ENCODE measurements at places on chromosomes 3 and 15. TPM values are rescaled to one million over a fixed set of nuclear protein-coding genes. Genes with fewer than 3 reads are reported as not detected.

DNA sequence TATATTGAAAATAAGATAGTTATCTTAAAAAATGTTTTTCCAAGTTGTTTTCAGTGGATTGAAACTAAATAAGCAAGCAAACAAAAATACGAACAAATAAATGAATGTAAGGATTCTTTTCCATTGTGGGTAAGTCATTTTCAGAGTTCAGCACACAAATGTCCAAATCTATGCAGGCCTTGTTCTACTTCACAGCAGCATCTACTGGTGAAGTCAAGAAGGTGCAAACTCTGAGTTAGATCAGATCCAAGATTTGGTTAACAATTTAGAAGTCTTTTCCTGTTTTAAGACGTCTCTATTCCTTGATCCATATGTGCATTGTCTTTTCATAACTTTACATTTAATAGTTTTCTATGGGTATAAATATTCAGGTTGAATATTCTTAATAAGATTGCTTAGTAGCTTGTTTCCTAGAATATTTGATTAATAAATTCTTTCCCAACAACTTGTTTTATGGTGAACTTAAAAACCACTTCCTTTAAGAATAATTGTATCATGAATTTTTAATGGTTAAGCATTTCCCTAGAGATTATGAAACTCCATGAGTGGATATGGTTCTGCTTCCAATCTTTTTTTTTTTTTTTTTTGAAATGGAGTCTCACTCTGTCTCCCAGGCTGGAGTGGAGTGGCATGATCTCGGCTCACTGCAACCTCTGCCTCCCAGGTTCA is 10.5 kb downstream of the PTX3 start:
- H3K36me3 ChIP-seq: no peaks in the 10 kb centered on the region
- no peak for DNase-seq
- H3K27ac ChIP-seq: no peak overlapping the region
- H3K27me3 ChIP-seq: no peaks in the 10 kb centered on the region
- no peak overlapping the region for H3K4me3 ChIP-seq
- no peaks in the 10 kb centered on the region for H3K4me1 ChIP-seq

DNA sequence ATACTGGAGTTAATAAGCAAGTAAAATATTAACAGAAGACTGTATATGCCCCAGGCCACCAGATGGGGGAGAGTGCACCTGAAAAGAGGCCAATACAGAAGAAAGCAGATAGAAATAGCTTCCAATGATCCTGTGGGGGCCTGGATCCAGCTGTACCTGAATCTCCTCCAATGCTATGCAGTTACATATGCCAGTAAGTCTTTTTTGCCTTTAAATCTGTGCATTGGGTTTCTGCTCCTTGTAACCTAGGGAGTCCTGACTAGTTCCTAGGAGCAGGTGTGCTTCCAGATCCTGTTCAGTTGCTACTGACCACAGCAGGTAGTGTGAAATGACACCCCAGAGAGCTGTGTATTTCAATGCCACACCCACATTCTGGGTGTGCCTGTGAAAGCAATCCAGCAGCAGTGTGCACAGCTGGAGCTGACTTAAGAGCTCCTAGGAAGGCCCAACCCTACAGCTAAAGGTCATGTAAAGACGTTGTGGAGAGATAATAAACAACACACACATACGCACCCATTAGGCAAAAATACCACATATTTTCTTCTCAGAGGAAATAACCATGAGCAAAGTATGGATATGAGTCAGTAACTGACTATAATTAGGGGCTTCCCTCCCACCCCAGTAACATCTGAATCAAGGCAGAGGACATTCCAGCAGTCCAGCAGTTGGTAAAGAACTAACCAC is 62.2 kb upstream of the AKAP13 start:
- no peaks in the 10 kb centered on the region for H3K27me3 ChIP-seq
- peaks cover 32% of the 10 kb centered on the region for H3K4me1 ChIP-seq
- DNase-seq: peak; percentile 83
- H3K4me3 ChIP-seq: no peak overlapping the region

GRCh38 chr3:120299403-120299802 is 14.4 kb upstream of the GPR156 start:
- no peaks in the 10 kb centered on the region for H3K4me1 ChIP-seq
- DNase-seq: no peak
- H3K4me3 ChIP-seq: no peak overlapping the region
- H3K36me3 ChIP-seq: no peaks in the 10 kb centered on the region
- no peaks in the 10 kb centered on the region for H3K27me3 ChIP-seq
- H3K27ac ChIP-seq: no peak overlapping the region

- no peaks in the 10 kb centered on the region for H3K4me1 ChIP-seq
- no peak for DNase-seq
- no peaks in the 10 kb centered on the region for H3K27me3 ChIP-seq
- H3K36me3 ChIP-seq: no peaks in the 10 kb centered on the region
- no peak overlapping the region for H3K4me3 ChIP-seq
- no peak overlapping the region for H3K27ac ChIP-seq
Measured at GRCh38 chr15:69114331-69114928, 46.0 kb upstream of the GLCE start.

GRCh38 chr3:63304421-63304820 is 26.3 kb downstream of the SYNPR start:
- no peaks in the 10 kb centered on the region for H3K4me1 ChIP-seq
- no peaks in the 10 kb centered on the region for H3K36me3 ChIP-seq
- H3K27ac ChIP-seq: no peak overlapping the region
- no peak for DNase-seq
- no peaks in the 10 kb centered on the region for H3K27me3 ChIP-seq
- no peak overlapping the region for H3K4me3 ChIP-seq

DNA sequence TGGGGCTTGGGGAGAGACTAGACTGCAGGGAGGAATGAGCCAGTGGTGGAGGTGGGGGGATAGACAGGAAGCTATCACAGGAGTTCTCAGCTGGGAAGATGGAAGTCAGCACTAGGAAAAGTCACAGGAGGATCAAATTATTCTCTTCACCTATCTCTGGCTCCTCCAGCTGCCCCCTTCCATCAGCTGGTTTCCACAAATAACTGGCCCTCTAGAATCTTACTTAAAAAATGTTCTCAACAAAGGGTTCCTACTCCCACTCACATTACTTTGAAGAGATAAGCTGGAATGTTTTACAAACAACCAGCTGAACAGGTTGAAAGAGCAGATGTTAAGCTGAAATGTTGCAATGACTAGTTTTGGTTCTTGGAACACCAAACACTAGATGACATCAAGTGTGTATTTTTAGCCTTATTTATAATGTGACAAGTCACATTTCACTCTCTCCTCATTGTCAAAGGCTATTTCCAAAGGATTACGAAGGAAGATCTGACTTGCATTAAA is 102.7 kb upstream of the AADACL2 start:
- DNase-seq: no peak
- H3K27me3 ChIP-seq: no peaks in the 10 kb centered on the region
- no peaks in the 10 kb centered on the region for H3K4me1 ChIP-seq
- H3K27ac ChIP-seq: no peak overlapping the region
- H3K36me3 ChIP-seq: no peaks in the 10 kb centered on the region
- no peak overlapping the region for H3K4me3 ChIP-seq

- no peak for DNase-seq
- peaks cover 2% of the 10 kb centered on the region for H3K27me3 ChIP-seq
- no peak overlapping the region for H3K27ac ChIP-seq
- H3K4me3 ChIP-seq: no peak overlapping the region
- H3K4me1 ChIP-seq: no peaks in the 10 kb centered on the region
- no peaks in the 10 kb centered on the region for H3K36me3 ChIP-seq
Measured at GRCh38 chr3:160929595-160929994, 173.6 kb downstream of the PPM1L start.

DNA sequence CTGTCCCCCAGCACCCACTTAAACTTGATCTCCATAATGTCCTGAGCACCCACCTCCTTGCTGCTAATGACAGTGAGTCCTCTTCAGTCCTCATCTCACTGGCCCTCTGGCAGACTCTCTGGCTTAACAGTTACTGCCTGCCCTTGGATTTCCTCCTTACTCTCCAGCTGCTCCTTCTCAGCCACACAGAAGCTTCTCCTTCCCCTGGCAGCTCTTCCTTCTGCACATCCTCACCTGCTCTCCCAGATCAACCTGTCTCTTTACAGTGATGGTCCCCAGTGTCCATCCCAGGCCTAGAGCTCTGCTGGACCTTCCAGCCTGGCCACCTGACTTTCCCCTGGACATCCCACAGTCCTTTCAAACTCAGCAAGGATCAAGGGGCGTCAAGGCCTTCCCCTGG is 47.4 kb upstream of the SMAD3 start:
- no peak overlapping the region for H3K4me3 ChIP-seq
- no peaks in the 10 kb centered on the region for H3K36me3 ChIP-seq
- H3K4me1 ChIP-seq: peaks cover 4% of the 10 kb centered on the region

- no peaks in the 10 kb centered on the region for H3K27me3 ChIP-seq
- no peak overlapping the region for H3K4me3 ChIP-seq
Measured at GRCh38 chr15:28019594-28020309, 79.4 kb downstream of the OCA2 start.

DNA sequence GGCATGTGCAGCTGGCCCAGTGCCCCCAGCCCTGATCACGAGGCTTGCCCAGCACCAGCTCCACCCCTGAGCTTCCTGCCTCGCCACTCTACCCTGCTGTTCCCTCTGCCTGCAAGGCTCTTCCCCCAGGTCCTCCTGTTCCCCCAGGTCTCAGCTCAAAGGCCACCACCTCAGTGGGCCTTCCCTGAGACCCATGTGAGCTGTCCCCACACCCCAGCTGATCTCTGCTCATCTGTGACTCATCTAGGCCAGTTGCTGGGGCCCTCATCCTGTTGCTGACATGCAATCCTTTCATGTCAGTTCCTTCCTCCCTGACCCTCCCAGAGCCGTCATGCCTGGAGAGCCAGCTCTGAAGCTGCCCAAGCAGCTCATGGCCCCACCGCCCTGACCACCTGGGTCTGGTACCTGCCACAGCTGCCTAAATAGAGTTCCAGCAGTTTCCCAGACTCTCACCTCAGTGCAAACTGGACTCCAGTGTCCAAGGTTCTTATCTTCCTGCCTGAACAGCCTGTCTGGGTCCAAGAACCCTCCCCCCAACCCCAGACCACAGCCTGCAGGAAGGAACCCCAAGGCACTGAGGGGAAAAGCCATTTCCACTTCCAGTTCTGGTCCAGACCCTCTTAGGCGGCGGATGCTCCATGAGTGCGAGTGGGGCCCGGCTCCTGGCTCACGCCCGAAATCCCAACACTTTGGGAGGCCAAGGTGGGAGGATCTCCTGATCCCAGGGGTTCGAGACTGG is 116.6 kb upstream of the IQSEC1 start:
- H3K4me3 ChIP-seq: no peak overlapping the region
- H3K36me3 ChIP-seq: no peaks in the 10 kb centered on the region
- H3K27ac ChIP-seq: no peak overlapping the region
- peaks cover 5% of the 10 kb centered on the region for H3K27me3 ChIP-seq
- DNase-seq: no peak
- H3K4me1 ChIP-seq: no peaks in the 10 kb centered on the region

DNA sequence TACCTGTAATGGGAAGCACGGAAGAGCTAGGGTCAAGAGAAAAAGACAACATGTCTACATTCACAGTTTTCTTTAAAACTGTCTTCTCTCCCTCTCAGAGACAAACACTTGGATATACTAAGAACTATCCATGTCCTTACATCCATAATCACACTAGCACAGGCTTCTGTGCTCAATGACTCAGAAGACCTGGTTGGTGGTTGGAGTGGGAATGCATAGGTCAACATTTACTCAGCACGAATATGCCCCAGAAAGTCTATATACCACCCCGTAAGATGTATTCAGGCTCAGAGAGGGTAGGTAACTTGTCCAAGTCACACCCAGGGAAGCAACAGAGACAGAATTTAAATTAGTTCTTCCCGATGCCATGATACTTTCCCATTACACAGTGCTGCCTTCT is 891.1 kb downstream of the TUSC7 start:
- no peak overlapping the region for H3K4me3 ChIP-seq
- no peaks in the 10 kb centered on the region for H3K27me3 ChIP-seq

DNA sequence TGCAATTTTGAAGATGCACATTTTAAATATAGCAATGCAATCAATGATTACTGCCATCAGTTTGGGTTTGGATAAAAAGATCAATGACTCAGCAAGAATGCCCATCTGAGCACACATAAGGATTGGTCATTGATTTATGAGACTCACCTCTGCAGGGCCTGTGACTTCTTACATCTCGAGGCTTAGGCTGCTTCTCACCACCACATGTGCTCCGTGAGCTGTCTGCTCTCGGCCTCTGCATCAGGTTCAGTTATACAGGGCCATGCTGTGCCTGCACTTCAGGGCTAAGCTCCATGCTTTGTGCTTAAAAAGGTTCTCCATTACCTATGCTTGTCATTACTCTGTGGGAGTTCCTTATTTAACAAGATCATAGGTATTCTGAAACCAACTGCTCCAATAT is 887.5 kb downstream of the DIPK2A start:
- no peak for DNase-seq
- no peaks in the 10 kb centered on the region for H3K4me1 ChIP-seq
- H3K27ac ChIP-seq: no peak overlapping the region
- H3K27me3 ChIP-seq: no peaks in the 10 kb centered on the region

- no peak overlapping the region for H3K4me3 ChIP-seq
- DNase-seq: no peak
- H3K4me1 ChIP-seq: peaks cover 21% of the 10 kb centered on the region
Measured at GRCh38 chr3:32492684-32493436, 9.8 kb downstream of the CMTM6 start.

- no peaks in the 10 kb centered on the region for H3K4me1 ChIP-seq
- no peaks in the 10 kb centered on the region for H3K27me3 ChIP-seq
- DNase-seq: no peak
- H3K36me3 ChIP-seq: no peaks in the 10 kb centered on the region
- H3K4me3 ChIP-seq: no peak overlapping the region
Measured at GRCh38 chr15:52419494-52419893, 109.2 kb downstream of the MYO5A start.

DNA sequence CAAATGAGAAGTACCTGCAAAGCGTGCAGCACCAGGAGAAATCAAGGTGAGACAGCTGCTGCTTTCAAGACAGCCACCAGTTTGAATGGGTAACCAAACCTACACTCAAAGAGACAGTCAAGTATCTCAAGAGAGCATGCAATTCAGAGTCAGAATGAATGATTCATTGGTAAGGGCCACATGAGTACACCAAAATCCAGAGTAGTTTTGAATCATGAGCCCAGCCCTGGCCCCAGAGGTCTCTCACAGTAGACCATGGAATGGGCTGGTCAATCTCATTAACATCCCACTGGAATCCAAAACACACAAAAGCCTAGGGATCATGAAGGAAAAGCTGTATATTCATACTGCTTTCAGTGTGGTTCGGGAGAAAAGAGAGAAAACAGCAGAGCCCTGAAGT is 242.8 kb downstream of the TBL1XR1 start:
- H3K4me1 ChIP-seq: no peaks in the 10 kb centered on the region
- no peak overlapping the region for H3K4me3 ChIP-seq
- no peak for DNase-seq
- H3K27ac ChIP-seq: no peak overlapping the region

DNA sequence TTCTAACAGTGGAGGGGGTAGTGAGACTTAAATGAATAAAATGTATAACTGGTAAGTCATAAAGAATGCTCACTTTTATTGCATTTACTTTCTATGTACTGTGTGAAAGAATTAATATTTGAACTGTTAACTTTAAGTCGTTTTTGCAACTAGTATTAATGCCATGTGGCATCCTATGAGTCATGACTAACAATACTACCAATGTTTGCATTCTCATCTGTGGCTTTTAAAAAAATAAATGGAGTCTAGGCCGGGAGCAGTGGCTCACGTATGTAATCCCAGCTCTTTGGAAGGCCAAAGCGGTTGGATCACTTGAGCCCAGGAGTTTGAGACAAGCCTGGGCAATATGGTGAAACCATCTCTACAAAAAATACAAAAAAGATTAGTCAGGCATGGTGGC is 5.2 kb downstream of the C3orf49 start:
- no peaks in the 10 kb centered on the region for H3K27me3 ChIP-seq
- no peak for DNase-seq
- H3K36me3 ChIP-seq: no peaks in the 10 kb centered on the region
- no peak overlapping the region for H3K4me3 ChIP-seq
- H3K27ac ChIP-seq: no peak overlapping the region

The PYGO1 gene
- total RNA-seq: not detected

The SAMD7 gene
- not detected for total RNA-seq

The C3orf80 gene
- not detected for total RNA-seq

The NANOGP8 gene
- not detected for total RNA-seq

The FBXL2 gene
- not detected for total RNA-seq

The CCR8 gene
- total RNA-seq: 16.9 TPM

The PATL2 gene
- 10.7 TPM for total RNA-seq

The FGF12 gene
- not detected for total RNA-seq
